ENCODE measurements at places on chromosomes 1 and 21.

DNA sequence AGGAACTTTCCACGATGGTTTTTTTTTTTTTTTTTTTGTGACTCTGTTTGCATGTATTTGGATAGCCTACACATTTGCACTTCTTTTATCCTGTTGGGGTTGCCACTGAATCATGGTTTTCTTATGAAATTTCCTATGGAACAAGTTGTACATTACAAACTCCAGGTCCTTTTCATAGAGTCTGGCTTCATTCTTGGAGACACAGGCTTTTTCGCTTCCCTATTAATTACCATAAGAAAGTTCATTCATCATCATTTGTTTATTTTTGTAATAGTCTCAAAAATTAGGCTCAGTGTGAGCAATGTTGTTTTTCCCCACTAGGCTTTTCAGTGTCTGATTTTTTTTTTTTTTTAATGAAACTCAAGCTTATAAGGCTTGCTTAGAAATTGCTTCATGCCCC lies 179.4 kb downstream of the FMN2 start:
- no peak for DNase-seq

GRCh38 chr1:26779098-26779668 lies 8.6 kb upstream of the PIGV start:
- DNase-seq = no peak

GRCh38 chr1:153779781-153780541 lies 4.8 kb downstream of the SLC27A3 start:
- DNase-seq = no peak

- DNase-seq = no peak
These were observed 74.4 kb upstream of the TMPRSS2 start for GRCh38 chr21:41582298-41582840.

DNA sequence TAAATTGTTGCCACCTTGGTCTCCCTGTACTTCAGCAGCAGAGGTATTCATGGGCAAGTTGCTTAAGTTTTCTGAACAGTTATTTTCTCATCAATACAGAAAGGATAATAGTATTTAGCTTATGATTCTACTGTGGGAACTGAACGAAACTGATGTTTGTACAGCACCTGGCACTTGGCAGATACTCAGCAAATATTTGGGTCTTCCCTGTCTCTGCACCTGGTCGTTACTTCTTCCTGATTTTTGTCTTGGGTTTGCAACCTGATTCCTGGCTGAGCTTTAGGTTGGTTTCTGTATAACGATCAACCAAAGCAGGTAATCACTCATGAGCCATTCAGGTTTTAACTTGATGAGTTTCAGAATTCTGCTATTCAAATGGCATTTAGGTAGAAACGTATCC lies 490.6 kb downstream of the KIF26B start:
- DNase-seq = no peak

- no peak for DNase-seq
These were observed 1.2 kb downstream of the RXFP4 start for GRCh38 chr1:155942578-155943141.

GRCh38 chr1:198664068-198664788 lies 25.4 kb downstream of the PTPRC start:
- DNase-seq = peak; percentile 62

DNA sequence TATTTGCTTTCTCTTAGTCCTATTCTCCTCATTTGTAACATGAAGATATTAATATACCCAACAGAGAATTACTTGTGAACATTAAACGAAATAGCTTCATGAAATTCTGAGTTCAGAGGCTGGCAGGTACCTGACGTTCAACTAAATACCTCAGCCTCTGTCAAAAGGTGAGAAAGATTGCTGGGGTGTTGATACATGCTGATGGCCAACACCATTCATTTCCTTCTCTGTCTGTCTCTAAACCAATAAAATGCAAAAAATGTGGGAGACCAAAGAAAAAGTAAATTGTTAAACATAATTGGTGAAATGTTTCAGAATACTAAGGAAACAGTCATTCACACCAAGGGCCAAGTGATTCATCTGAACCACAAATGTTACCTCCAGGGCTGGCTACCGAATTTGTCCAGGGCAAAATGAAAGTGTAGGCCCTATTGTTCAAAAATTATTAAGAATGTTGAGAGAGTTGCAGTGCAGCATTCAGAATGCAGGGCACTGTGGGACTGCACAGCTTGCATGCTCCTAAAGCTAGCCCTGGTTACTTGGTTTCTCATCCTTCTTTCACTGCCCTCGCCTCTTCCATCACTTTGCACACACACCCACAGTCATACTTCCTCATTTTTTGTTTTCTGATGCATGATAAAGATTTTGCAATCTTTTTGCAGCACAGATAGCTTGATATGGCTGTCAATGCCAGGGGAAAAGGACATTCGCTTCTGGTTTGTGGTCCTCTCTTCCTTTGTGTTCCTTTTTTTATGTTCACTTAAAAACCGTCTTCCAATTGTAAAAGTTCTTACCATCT lies 414.3 kb upstream of the NR5A2 start:
- peak; percentile 79 for DNase-seq

GRCh38 chr1:201988601-201989000 lies 6.2 kb downstream of the RNPEP start:
- DNase-seq = no peak

DNA sequence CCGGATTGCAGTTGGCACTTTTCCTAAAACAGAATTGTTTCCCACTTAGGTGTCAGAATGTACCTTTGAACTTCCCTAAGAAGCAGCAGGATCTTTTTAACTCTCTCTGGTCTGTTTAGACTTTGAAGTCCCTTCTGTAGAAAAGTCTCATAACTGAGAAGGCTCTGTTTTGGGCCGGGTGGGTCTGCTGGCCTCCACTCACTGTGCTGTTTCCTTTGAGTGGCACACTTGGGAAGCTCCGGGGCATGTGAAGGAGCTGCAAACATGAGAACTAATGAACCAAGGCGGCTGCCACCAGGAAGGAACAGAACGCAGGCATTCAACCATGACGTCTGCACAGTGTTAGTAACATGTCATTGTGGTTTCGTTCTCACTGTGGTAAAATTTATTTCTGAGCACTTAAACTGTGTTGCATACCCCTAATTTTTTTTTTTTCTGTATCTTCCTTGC lies 19.5 kb upstream of the NCMAP start:
- no peak for DNase-seq

DNA sequence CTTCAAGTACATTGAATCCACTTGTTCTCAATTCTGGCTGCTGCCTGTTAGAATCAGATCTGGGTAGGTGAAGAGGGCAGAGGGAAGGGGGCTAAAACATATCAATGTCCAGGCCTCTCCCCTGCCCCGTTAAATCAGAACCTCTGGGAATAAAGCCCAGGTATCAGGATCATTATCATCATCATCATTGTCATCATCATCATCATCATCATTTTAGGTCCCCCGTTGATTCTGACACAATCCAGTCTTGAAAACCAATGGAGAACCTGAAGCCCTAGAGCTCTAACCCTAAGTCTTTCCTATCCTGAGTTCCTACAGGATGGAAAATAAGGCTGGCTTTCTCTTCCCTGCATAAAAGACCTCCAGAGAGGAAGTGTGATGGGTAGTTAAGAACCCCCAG lies 93.1 kb downstream of the TAS1R2 start:
- no peak for DNase-seq

- DNase-seq = peak; percentile 68
These were observed 331.6 kb downstream of the SRGAP2C start for GRCh38 chr1:121516234-121516967.

DNA sequence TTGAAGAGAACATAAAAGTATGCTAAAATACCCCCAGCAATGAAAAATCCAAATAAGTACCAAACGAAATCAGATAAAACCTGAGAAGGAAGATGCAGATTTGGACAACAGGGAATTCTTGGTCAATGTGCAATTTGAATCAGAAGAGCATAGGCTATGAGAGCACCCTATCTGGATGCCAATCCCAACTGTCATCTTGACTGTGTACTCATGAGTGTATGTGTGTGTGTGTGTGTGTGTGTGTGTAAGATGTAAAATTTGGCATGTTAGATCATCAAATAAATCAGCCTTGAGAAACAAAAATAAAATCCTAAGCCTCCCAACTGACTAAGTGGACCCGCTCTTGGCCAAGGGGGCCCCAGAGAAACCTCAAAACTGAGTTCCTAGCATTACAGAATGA lies 18.0 kb upstream of the SPRR2G start:
- DNase-seq = no peak

GRCh38 chr1:149846042-149846441 lies 53.3 kb upstream of the BOLA1 start:
- DNase-seq = no peak

- no peak for DNase-seq
These were observed 23.7 kb upstream of the PLCH2 start for GRCh38 chr1:2452201-2452931.

GRCh38 chr1:184036517-184036949 lies 995 bp downstream of the COLGALT2 start:
- no peak for DNase-seq

GRCh38 chr1:7127322-7128075 lies 342.2 kb downstream of the CAMTA1 start:
- no peak for DNase-seq

GRCh38 chr1:111487133-111487532 lies 13.3 kb downstream of the C1orf162 start:
- no peak for DNase-seq

DNA sequence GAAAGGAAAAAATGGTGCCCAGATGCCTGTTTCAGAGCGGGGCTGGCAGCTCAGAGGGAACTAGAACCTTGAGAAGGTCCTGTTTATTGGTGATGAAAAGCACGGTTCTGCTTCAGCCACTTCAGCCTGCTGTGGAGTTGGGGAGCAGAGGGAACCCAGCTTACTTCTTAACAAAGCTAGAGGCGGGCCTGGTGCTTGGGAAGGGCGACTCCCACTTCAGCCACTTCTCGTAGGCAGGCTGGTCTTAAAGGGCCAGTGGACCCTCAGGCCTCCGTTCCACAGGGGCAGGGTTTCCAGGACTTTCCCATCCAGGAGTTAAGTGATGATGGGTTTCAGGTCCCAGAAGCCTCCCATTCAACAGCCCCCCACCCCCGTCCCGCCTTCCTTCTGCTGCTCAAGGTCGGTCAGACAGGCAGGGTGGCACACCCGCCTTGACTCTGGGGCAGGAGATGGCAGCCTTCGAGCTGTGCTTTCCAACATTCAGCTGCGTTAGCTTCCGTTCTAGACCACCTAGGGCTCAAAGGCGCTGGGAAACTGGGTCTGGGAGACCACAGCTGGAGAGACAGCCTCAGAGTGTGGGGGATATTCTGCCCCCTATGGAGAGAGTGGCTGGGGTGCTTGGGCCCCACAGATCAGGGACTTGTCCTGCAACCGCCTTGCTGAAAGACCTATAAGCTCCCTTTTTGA lies 3.4 kb downstream of the RUNX3 start:
- DNase-seq = no peak

DNA sequence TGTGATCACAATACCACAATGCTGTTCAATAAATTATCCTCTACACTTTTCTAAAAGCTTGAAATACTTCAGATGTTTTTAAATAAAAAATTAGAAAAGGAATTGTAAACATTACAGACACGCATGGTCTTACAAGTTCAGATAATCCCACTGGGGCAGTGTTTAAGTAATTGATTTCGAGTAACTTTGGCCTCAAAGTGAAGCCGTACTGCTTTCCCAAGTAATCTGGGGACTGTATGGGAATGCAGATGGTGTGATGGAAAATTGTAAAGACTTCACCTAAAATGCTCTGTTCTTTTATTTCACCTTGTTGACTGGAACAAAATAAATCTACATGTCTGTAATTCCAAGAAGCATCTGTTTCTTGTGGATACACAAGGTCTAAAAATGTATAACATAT lies 401.7 kb upstream of the LYPLAL1 start:
- DNase-seq = no peak

GRCh38 chr1:168958562-168959289 lies 147.8 kb upstream of the ATP1B1 start:
- no peak for DNase-seq

GRCh38 chr1:11214698-11215380 lies 25.7 kb downstream of the ANGPTL7 start:
- no peak for DNase-seq

- DNase-seq = no peak
These were observed 7.4 kb upstream of the EFNA1 start for GRCh38 chr1:155120253-155120652.

- DNase-seq = peak; percentile 90
These were observed 164.8 kb downstream of the PPIAL4G start for GRCh38 chr1:148318123-148318903.

GRCh38 chr1:12772520-12772919 lies 1.0 kb upstream of the PRAMEF12 start:
- DNase-seq = no peak

DNA sequence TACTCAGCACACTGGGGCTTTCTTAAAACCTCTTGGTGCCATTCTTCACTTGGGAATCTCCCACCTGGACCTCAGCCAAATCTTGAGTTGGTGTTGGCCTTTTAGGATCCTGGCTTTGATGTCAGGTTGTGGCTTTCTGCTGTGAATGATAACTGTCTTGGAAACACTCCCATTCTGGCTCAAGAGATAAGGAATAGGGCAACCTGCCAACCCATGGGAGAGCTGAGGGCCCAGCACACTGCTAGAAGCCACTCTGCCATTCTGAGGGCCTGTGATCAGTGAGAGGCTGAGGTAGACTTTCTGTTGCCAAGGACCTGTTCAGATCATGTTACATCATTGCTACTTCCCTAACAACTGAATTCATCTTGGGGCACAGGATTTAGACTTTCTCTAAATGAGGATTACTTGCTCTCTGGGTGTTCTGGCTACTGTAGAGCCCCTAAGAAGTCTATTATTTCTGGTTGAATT lies 45.8 kb downstream of the TTC39A start:
- no peak for DNase-seq

GRCh38 chr21:44365967-44366585 lies 12.7 kb downstream of the TRPM2 start:
- no peak for DNase-seq

DNA sequence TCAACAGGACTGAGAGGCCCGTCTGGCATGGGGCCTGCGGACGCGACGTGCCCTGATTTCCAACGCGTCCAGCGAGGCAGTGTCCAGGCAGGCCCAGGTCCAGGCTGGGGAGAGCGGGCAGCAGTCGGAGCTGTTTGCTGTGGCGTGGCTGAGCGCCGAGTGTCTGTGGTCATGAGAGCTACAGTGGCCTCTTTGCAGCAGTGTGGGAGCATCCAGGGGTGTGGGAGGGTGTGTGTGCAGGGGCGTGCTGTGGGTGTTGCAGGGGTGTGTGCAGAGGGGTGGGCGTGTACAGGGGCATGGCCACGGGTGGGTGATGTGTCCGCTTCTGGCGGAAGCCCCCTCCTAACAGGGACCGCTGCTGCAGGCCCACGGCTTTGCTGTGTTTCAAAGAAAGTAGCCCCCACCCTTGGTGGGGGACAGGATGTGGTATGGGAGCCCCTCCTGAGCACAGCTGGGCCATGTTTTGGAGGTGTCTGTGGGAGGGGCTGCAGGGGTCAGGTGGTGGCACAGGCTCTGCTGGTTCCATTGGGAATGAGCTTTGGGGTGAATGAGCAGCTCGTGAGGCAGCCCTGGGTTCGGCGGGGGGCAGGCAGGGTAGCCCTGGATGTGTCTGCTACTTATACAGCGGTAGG lies 17.7 kb downstream of the PLCH2 start:
- DNase-seq = no peak

DNA sequence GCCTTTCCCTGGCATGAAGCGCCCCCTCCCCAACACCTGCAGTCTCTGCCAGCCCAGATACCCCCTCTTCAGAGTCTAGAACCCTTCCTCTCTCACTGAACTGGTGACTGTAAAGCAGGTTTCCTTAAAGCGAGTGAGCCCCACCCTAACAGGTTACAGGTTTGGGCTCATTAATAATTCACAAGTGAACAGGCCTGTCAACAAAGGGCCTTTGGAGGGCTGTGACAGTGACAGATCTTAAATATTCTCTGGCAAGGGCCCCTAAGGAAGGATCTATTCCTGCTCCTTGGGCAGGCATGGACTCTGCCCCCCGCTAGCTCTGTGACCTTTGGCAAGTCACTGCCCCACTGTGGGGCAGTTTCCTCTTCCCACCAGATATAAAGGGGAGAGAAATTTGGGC lies 5.6 kb upstream of the TTC39A start:
- no peak for DNase-seq

GRCh38 chr1:39711104-39711965 lies 20.1 kb upstream of the HPCAL4 start:
- no peak for DNase-seq

Data from SIG-M5 (cell line).